A172 (cell line): ENCODE measurements at places on chromosomes 6 and 20.
A peak's percentile ranks its signal among the peaks of the same experiment; 100 is the strongest.

GRCh38 chr6:168024951-168025510 lies 27.6 kb downstream of the KIF25 start:
- DNase-seq = no peak

- DNase-seq = peak; percentile 93
These were observed 116.3 kb upstream of the EMILIN3 start for GRCh38 chr20:41482647-41483552.

- peak; percentile 23 for DNase-seq
These were observed 235.3 kb upstream of the CEP162 start for GRCh38 chr6:84462698-84463097.

GRCh38 chr20:62306414-62307187 lies 3.8 kb downstream of the ADRM1 start:
- no peak for DNase-seq

DNA sequence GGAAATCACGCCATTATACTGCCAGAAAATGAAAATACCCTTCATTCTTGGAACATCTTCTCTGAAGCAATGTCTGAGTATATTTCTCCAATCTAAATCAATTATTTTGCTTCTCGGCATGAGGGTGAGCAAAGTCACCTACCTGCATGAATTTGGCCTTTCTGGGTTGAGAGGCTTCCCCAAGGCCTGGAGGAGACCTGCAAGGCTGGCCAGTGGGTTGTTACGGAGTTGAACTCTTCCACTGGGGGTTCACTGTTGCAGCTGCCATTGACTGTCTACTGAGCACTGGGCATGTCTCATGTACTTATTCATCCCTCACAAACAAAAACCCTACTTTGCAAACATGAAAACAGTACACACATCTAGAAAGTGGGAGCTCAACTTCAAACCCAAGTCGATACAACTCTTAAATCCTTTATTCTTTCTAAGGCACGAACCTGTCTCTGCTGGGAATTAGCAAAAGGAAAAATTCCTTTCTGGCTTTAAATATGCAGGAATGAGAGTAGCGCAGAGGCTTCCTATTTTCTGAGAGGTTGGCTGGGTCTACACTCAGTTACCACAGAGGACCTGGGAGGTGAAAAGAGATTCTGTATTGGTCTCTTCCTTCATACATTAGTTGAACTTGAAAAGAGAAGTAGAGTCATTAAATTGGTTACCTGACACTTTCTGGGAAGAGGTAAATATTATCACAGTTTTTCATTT lies 87.6 kb upstream of the SGK1 start:
- DNase-seq = no peak

DNA sequence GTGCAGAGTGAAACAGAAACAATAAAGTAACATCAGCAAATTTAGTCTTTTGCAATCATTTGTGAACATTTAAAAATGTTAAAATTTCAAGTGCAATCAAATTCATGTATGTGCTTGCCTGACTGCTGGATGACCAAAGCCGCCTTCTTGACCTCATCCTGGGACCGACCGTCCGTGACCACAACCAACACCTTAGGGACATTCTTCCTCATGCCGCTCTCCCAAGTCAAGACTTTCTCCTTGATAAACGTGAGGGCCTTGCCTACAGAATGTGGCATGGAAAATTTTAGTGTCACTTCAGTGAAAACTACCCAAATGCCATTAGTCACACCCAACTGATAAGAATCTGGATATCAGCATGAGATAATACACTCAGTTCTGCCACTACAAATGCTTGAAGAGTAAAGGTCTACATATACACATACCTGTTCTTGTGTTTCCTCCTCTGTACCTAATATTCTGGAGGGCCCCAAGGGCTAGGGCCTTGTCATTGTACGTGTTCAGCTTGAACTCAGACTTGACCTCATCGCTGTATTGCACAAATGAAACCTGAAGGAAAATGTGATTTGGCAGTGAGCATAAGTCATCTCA lies 86.8 kb downstream of the COL12A1 start:
- DNase-seq = no peak

DNA sequence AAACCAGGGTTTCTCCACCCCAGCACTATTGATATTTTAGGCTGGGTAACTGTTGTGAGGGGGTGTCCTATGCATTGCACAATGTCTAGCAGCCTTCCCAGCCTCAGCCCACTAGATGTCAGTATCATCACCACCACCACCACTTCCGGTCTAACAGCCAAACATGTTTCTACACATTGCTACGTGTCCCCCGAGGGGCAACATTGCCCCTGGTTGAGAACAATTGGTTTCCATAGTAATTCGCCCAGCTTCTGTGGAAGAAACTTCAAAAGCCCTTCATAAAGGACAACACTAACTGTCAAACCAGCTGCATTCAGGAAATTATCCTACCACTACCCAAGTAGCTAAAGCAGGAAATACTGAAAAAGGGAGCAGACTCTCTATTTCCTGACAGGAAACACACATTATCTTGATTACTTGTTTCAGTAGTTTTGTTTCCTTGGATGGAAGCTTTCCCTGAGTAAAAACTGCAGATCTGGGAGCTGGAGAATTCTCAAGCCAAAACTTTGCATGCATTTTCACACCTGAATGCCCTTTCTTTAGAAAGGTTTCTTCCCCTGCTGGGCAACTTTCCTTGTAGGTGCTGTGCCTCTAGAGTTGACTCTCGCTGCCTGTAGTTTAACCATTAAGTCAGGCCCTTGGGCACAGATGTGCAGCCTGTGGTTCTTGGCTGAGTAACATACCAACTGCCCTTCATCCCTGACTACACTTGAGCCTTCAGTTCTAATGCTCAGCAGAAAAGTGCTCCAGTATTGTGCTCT lies 23.6 kb downstream of the PKHD1 start:
- DNase-seq = no peak

- DNase-seq = no peak
These were observed 104.2 kb upstream of the PDE10A start for GRCh38 chr6:165767228-165767627.

DNA sequence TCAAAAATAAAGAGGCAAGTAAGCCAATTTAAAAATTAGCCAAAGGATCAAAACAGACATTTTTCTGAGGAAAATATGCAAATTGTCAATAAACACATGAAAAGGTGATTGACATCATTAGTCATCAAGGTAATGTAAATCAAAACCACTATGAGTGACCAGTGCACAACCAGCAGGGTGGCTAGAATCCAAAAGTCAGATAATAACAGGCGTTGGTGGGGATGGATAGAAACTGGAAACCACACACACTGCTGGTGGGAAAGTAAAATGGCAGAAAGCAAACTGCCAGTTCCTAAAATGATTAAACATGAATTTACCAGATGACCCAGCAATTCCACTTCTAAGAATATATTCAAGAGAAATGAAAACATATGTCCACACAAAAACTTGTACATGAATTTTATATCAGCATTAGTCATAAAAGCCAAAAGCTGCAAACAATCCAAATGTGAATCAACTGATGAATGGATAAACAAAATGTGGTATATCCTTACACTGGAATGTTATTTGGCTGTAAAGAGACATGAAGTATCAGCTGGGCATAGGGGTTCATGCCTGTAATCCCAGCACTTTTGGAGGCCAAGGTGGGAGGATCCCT lies 74.8 kb upstream of the MBOAT1 start:
- no peak for DNase-seq

DNA sequence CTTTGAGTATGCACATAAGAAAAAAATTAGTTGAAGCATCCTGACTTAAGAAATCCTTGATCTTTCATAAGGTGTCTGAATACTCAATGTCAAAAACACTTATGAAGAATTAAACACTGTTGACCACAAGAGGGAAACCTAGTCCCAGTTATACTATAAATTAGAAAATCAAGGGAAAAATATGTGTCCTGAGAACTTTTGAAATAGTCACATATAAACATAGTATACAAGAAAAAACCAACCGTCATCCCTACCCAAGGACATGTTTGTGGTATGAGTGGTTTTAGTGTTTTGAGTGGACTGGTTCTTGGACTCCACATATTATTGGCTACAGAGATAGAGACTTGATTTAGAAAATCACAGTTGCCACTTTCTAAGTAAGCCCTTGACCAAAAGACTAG lies 7.6 kb upstream of the HLA-DRA start:
- peak; percentile 20 for DNase-seq

- DNase-seq = no peak
These were observed 398.8 kb downstream of the ESR1 start for GRCh38 chr6:152206072-152206818.

GRCh38 chr20:49207076-49207475 lies 12.1 kb upstream of the DDX27 start:
- DNase-seq = no peak

DNA sequence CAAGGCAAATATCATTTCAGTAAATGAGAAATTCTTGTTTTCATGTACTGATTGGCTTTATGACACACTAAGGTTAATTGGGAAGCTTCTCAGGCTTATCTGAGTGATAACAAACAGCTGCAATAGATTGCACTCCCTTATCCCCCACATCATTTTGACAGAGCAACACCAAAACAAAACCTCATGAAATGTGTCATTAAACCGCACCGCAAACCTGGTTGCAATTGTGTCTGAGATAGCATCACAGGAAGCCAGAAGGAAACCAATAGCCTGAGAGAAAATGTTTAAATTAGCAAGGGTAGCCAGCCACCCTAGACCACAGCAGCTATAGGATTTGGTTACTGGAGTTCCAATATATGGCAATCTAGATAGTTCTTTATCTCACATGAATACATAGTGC lies 31.6 kb upstream of the LAMA4 start:
- no peak for DNase-seq

DNA sequence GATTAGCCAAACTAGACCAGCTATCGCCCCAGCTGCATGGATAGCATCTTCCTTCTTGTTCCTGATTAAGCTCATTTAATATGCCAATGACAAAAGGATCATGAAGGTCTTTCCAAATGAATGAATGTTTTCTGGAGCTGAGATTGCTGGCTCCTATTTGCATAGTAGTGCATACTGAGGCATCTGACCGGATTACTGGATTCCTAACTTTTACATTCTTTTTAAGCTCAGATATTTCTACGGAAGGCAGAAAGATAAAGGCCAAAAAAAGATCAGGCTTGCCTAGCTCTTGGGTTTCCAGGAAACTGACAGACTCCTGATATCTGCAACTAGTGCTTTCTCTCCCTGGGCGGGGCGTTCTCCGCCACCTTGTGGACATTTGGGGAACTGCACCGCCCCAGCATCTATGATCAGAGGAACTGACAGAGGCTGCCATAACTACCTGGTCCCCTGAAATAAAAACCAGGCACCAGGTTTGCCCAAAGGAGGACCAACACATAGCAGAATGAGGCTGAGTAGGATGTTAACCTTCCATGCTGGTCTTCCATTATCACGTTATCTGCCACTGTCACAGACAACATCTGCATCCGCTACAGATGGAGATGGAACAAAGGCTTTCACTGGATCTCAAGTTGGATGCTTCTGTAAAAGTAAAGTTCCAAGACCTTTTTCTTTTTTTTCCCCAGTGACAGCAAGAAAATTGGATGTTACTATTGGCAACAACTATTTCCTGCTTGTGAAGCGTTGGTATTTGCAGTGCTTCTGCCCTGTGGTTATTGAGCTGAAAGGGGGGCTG lies 33.2 kb downstream of the NT5E start:
- peak; percentile 72 for DNase-seq
